ENCODE measurements at places on chromosomes 6 and 20.
A peak's percentile ranks its signal among the peaks of the same experiment; 100 is the strongest.

- no peak for DNase-seq
These were observed 385.9 kb upstream of the RUNX2 start for GRCh38 chr6:44942201-44942600.

- DNase-seq = no peak
These were observed 62.0 kb upstream of the CD93 start for GRCh38 chr20:23147964-23148730.

GRCh38 chr20:34190679-34191090, 50.5 kb upstream of the ASIP start:
- peak; percentile 70 for DNase-seq

GRCh38 chr6:25196464-25196863, 82.7 kb upstream of the CARMIL1 start:
- no peak for DNase-seq

- no peak for DNase-seq
These were observed 177.4 kb upstream of the RREB1 start for GRCh38 chr6:6930223-6930880.

GRCh38 chr6:55101157-55101556, 73.2 kb upstream of the HCRTR2 start:
- no peak for DNase-seq

DNA sequence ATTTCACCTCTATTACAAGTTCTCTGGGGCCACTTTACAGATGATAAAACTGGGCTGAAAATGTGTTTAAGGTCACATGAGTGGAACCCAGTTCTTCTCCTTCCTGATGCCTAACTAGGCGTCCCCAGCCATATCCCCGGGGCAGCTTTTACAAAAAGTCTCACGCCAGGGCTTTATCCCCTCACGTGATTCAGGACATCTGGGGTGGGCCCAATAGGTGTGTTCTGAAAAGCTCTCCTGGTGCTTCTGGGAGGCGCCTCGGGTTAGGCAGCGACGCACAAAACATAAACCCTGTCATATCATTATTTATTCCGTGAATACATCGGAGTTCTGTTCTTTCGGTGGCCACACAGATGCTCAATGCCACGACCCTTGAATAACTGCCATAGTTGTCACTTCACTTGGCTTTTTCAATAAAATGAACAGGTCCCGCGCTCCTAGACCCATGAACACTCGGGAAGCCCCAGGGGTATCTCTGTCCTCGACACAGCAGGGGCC, 32.1 kb downstream of the SF3B5 start:
- no peak for DNase-seq

DNA sequence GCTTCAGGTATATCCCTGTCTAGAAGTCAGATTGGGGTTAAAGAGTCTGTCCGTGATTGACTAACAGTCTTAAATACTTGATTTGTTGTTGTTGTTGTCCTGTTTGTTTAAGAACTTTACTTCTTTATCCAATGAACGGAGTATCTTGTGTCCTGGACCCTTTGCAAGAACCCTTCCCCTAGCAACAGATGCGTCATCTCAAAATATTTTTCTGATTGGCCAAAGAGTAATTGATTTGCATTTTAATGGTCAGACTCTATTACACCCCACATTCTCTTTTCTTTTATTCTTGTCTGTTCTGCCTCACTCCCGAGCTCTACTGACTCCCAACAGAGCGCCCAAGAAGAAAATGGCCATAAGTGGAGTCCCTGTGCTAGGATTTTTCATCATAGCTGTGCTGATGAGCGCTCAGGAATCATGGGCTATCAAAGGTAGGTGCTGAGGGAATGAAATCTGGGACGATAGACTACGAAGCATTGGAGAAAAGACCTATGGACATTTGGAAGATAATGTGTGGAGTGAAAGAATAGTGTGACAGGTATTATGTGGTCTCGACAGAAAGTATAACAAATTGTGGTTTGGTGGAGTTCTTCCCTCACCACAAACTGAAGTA, at the start of gene HLA-DRA:
HLA-DRA (plus strand) TSS at position 286 of the 613 bp plus-strand sequence; CDS start at position 350, 64 bp downstream.
- DNase-seq = peak; percentile 82

- DNase-seq = no peak
These were observed 15.2 kb downstream of the GINM1 start for GRCh38 chr6:149581349-149581748.

GRCh38 chr6:43838276-43839036, 68.4 kb downstream of the VEGFA start:
- DNase-seq = no peak

GRCh38 chr20:49029203-49029602, 16.9 kb upstream of the CSE1L start:
- DNase-seq = no peak

GRCh38 chr6:70838907-70839285, 118.0 kb downstream of the B3GAT2 start:
- DNase-seq = no peak

- DNase-seq = no peak
These were observed 48.1 kb downstream of the TM9SF4 start for GRCh38 chr20:32157611-32158010.

DNA sequence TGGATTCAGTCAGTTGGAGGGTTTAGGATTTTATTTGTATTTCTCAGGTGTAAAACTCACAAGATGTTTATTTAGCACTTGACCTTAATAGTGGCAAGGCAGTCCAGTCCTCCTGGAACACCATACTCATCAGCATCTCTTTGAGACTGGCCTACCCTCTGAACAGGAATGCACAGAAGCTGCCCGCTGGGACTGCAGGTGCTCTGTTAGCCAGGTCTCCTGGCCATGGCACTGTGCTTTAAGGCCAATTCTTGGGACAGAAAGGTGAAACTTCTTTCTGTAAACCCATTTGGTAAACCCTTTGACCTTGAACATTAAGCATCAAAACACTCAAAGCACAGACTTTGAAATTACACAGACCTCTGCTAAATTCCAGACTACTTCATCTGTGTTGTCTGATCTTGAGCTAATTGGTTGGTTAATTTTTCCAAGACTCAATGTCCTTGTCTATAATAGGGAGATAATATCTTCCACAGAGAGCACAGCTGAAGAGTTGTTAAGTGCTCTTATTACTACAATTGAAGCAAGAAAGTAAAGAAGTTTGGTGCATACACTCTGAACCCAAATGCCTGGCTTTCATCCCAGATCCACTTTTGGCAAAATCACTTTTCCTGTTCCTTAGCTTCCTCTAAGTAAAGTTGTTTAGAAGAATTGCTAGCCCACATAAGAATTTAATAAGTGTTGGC, 54.9 kb upstream of the NT5E start:
- no peak for DNase-seq

GRCh38 chr20:24762371-24762770, 186.7 kb upstream of the CST7 start:
- DNase-seq = no peak

DNA sequence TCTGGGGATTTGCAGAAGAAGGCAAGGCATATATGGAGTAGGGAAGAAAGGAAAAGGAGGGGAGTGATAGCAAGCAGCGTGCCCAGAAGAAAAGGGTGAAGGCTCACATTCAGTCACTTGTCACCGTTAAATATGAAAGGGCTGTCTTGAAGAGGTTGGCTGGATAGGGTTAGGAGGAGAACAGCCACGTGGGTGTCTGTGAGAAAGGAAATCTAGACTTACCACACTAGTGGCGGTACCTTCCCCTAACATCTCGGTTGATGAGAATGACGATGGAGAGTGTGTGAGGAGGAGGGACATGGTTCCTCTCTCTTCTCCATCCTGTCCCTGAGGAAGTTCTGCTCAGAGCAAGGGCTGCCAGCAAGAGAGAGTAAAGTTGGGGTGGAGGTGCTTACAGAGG, 74.3 kb upstream of the CCN6 start:
- DNase-seq = no peak

- no peak for DNase-seq
These were observed 60.0 kb downstream of the SYCP2 start for GRCh38 chr20:59873409-59873808.

- DNase-seq = peak; percentile 14
These were observed 152.5 kb upstream of the ECI2 start for GRCh38 chr6:4287811-4288244.

DNA sequence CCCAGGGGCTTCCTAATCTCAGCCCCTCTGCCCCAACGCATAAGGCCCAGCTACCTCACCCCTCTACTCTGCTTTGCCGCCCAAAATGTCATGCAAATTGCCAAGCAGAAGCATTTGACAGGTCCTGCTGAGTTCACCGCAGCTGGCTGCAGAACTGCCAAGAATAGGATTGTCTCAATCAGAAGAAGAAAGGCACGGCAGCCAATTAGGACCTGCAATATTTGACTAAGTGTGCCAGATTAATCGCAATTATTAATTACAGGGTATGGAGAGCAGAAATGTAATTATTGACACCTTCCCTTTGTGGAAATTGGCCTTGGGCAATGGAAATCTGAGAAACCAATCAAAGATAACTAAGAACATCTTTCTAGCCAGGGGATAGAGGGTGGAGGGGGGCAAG, 318.6 kb downstream of the LRFN2 start:
- DNase-seq = no peak

GRCh38 chr6:135951169-135951568, 99.7 kb downstream of the PDE7B start:
- DNase-seq = no peak

DNA sequence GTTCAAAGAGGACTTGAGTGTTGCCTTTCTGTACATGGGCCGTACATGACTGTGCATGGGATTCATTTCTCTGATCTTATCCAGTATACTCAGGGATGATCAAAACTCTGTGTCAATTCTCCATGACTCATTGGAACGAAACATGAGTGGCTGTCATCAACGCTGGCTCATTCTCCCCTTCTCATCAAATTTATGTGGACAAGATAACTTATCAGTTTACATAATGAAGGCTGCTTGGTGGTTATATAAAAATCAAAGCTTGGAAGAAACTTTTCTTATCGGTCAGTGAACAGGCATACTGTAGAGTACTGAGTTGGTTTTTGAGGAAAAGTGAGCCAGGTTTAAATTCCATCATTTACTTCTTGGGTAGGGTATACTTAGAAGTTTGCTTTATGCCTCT, 24.9 kb downstream of the CRISP1 start:
- no peak for DNase-seq

GRCh38 chr6:39268721-39269120, 39.4 kb upstream of the KCNK5 start:
- no peak for DNase-seq

DNA sequence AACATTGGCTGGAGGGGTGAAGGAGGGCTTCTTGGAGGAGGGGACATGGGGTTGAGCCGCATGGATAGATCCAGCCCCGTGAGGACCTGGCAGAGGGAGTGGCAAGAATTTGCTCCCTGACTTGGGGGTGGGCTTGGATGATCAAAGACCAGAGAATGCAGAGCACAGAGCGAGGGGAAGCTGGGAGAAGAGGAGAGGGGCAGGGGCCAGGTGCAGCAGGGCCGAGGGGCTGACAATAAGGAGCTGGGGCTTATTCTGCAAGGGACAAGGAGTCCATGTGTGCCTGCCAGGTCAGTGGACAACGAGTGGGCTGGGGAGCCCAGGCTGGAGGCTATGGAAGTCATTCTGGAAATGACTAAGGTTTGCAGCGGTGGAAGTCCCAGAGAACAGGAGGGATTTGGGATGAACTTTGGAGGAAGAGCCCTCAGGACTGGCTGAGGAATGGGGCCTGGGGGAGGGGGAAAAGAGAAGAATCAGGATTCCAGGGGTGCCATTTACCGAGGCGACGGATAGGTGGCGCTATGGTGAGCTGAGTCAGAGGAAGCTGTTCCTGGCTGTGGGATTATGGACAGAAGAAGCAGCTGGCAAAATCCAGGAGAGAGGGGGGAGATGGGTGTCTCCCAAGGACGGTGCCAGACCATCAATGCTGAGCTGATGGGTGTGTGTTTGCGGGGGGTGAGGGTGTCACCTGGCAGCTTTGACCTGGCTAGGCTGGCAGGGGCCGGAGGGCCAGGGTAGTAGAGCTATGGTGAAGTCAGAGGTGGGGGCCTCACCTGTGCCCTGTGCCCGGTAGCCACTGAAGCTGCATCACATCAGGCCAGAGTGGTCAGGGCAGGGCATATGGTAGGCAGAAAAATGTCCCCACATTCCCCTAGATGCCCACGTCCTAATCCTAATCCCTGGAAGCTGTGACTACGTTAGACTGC, 7.8 kb downstream of the KCNG1 start:
- DNase-seq = peak; percentile 70

- peak; percentile 23 for DNase-seq
These were observed 401.0 kb downstream of the PAX1 start for GRCh38 chr20:22106308-22106938.
